Activated T-helper 1 cell treated with anti-CD3 and anti-CD28 coated beads, Interleukin-2, amount 50 U/mL, for 16 hours (primary cell): ENCODE measurements at places on chromosomes 4 and X.
A peak's percentile ranks its signal among the peaks of the same experiment; 100 is the strongest.

DNA sequence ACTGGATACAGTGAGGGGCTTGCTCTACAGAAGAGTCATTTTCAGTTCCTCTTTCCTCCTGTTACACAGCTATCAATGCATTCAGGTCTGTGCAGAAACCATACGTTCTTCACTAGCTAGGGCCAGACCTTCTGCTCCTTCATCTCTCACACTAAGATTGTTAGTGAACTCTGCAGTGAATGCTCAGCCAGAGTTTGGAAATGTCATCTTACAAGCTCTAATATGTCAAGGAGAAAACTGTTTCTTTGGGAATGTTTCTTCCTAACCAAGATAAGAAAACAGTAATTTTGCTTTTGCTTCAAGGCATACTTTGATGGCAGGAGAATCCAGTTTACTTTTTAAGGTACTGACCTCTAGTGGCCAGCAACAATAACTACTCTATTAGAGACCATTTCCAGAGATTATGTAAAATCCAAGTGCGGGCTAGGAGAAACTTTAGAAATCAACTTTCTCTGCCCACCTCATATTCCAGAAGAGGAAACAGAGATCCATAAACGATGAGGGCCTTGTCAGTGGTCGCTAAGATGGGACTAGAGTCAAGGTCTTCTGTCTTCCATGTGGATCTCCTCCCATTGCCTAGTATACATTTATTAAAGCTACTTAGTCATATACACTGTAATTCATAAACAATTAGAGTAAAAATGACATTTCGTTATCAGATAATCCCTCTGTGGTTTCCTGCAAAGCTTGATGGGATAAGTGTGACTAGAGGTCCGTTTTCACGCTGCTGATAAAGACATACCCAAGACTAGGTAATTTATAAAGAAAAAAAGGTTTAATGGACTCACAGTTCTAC is 12.1 kb upstream of the CC2D2A start:
- DNase-seq: no peak

DNA sequence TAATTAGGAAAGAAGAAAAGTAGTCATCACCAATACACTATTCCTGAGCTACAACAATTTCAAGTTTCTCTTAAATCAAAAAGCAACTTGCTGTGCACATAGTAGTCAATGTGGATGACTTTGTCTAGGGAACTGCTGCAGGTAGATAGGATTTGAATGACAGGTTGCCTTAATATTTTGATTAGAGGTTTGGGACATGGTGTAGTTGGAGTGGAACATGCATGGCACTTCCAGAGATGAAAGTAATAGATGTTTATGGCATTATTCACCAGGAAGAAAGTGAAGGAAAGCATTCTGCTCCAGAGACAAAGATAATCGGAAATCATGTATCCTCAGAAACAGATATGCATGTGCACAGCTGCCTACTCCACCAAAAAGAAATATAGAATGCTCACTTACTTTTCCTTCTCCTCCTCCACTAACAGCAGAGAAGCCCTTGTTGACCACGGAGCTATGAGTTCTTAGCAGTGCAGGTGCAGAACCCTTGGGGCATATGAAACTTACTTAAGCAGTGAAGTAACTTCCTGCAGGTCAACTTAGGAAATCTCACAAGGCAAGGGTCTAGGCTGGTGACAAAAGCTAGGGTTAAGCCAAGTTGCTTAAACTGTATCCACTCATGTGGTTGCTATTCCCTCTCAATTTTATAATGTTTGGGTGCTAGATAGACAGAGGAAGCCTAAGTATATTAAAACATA is 390.8 kb downstream of the HNRNPD start:
- no peak for DNase-seq

GRCh38 chrX:55695227-55696018 is 22.1 kb upstream of the RRAGB start:
- no peak for DNase-seq

DNA sequence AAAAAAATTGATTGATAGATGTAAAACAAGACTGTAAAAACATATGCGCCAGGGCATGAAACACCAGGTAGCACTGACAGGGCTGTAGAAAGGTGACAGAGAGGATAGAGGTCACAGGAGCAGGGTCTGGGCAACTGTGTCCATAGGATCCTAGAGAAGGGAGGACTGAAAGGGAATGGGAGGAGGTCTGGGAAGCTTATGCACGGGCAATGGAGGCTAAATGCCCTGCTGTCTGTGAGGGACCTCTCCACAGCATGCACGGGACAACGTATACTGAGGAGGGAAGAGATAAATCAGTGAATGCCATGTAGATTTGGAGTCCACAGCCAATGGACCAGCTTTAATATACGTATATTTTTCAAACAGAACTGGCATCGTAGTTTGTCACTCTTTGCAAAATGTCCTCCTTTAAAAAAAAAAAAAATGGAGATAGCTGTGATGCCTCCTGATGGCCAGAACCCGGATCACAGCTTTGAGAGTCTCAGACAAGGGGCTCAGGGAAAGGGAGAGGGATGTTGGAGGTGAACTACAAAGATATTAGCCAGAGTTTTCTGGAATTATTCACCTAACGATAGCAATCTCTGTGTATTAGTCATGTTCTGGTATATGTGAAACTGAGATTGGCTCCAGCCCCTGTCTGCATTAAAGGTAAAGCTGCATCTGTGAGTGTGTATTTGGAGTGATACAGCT is 16.0 kb downstream of the RAB40A start:
- no peak for DNase-seq

GRCh38 chr4:6840062-6840976 is 57.8 kb downstream of the KIAA0232 start:
- DNase-seq: no peak

GRCh38 chr4:1082215-1083182 is 30.9 kb downstream of the RNF212 start:
- DNase-seq: no peak

DNA sequence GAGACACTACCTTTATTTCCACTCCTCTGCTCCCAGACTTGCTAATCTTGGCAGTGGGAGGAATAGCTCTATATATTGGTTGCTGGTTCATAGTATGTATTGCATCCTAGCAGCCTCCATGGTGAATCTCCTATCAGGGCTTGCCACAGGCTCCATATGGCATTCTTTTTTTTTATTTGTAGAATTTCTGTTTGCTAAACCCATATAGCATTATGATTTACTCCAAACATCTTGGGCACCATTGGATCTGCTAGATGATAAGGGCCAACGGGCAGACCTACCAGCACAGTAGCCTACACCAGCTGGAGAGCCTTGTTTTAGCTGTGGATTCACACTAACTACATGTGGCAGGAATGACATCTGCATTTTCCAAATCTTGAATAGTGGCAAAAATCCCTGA is 6.9 kb downstream of the SMIM10 start:
- DNase-seq: no peak

DNA sequence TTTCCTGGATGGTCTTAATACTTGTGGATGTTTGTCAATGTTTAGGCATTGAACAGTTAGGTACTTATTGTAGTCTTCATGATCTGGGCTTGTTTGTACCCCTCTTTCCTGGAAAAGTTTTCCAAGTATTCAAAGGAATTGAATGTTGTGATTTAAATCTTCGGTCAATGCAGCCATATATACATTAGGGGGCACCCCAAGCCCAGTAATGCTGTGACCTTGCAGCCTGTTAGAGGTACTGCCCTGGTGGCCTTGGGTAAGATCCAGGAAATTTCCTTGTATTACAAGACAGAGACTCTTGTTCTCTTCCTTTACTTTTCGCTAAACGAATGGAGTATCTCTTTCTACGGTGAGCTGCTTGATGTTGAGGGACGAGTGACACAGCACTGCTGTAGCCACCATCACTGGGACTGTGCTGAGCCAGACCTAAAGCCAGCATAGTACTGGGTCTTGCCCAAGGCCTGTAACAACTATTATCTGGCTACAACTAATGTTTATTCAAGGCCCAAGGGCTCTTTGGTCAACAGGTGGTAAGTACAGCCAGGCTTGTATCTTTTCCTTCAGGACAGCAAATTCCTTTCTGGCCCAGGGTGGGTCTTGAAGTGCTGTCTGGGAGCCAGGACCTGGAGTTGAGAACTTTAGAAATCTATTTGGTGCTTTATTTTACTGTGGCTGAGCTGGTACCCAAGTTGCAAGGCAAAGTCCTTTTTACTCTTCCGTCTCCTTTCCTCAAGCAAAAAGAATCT is 118.3 kb upstream of the ATOH1 start:
- DNase-seq: no peak

GRCh38 chr4:26503844-26504243 is 13.6 kb upstream of the CCKAR start:
- DNase-seq: no peak

GRCh38 chr4:99848591-99849001 is 32.0 kb downstream of the DAPP1 start:
- DNase-seq: no peak

GRCh38 chrX:153818571-153819383 is 11.6 kb downstream of the PDZD4 start:
- DNase-seq: no peak

DNA sequence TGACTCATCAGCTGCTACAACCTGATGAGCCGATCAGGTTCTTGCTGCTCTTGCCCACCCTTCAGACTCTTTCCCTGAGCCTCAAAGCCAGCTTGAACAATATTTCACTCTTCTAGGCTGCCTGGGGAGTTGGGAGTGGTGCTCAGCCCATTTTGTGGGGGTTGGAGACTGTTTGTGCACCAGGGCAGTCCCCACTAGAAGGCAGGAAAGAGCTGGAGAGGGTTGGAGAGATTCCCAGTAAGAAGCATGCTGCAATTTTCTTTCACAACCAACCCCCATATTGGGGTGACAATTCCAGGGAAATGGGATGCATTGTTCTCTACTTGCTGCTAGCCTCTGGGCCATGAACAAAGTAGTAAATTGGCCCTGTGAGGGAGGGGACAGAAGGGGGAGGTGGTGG is 44.1 kb downstream of the SLC16A2 start:
- no peak for DNase-seq

- peak; percentile 42 for DNase-seq
Measured at GRCh38 chr4:83217721-83218522, 66.7 kb downstream of the COQ2 start.

DNA sequence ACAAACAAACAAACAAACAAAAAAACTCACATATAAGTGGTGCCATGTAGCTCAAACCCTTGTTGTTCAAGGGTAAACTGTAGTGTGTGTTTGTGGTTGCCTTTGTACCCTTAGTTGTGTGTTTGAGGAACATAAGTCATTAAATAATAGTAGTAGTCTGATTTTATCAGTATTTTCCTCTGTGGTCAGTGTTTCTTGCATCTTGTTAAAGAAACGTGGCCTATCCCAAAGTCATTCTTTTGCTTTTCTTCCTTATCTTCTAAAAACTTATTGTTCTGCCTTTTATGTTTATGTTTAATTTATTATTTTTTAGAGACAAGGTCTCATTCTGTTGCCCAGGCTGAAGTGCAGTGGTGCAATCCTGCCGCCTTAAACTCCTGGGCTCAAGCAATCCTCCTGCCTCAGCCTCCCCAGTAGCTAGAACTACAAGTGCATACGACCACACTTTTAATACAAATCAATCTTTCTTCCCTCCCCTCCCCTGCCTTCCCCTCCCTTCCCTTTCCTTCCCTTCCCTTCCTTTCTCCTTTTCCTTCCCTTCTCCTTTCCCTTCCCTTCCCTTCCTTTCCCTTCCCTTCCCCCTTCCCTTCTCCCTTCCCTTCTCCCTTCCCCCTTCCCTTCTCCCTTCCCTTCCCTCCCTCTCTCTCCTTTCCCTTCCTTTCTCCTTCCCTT is 26.4 kb downstream of the PRIMPOL start:
- no peak for DNase-seq

DNA sequence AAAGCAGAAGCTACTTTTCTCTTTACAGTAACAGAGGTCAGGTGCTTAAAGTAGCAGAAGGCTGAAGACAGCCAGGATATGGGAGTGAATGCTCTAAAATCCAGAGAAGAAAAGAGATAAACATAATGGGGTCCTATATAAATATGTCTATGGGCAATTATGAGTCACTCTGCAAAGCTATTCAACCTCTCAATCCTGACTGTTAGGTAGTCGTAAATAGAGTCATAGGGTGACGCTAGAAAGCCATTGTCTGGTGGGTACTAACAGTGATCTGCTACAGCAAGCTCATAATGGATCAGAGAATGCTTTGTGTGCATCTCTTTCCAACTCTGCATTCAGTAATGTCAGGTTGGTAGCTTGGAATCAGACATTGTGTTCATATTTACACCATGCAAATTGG is 53.5 kb upstream of the PDE5A start:
- DNase-seq: no peak

- DNase-seq: no peak
Measured at GRCh38 chrX:19956306-19956705, 34.6 kb downstream of the BCLAF3 start.

DNA sequence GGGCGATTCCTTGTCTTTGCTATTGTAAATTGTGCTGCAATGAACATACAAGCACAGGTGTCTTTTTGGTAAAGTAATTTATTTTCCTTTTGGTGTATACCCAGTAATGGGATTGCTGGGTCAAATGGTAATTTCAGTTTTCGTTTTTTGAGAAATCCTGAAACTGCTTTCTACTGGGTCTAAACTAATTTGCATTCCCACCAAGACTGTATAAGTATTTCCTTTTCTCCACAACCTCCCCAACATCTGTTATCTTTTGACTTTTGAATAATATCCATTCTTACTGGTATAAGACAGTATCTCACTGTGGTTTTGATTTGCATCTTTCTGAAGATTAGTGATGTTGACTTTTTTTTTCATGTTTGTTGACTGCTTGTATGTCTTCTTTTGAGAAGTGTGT is 2506.0 kb downstream of the PCDH7 start:
- no peak for DNase-seq

GRCh38 chr4:106201373-106201772 is 114.6 kb downstream of the TBCK start:
- DNase-seq: no peak

- no peak for DNase-seq
Measured at GRCh38 chr4:140344101-140344500, 29.3 kb upstream of the SCOC start.

- no peak for DNase-seq
Measured at GRCh38 chr4:10198365-10198764, 81.8 kb upstream of the WDR1 start.

- no peak for DNase-seq
Measured at GRCh38 chr4:2432991-2433530, 14.3 kb downstream of the CFAP99 start.

DNA sequence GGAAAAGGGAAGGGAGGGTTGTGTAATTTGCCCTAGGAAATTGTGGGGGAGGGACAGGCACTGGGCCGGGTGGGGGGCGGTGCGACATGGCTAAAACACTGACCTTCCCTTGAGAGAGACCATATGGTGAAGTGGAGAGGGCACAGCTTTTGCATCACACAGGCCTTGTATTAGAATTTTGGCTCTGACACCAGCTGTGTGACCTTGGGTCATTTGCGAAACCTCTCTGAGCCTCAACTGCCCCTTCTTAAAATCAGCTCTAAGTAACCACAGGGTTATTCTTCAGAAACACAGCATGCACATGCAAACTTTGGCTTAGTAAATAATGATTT is 25.8 kb downstream of the PDGFRA start:
- DNase-seq: no peak

- no peak for DNase-seq
Measured at GRCh38 chrX:1358793-1359476, 22.4 kb downstream of the IL3RA start.

DNA sequence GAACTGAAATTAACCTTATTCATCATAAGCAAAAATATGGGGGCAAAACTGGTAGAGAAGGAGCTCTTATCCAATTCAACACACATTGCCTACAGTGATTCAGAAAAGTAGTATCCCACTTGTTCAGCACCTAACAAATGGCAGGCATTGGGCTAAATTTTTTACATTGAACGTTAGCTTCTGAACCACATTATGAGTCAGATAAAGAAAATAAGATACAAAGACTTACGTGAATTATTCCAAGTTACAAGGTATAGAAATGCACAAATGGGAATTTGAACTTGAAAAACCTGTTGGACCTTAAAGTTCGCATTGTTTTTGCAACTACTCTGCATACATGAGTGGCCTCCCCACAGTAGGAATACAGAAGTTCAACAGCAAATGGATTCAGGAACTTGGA is 210.6 kb downstream of the LDB2 start:
- DNase-seq: no peak
